Kidney glomerular epithelial cell (primary cell): ENCODE measurements at places on chromosomes 13 and 19.

DNA sequence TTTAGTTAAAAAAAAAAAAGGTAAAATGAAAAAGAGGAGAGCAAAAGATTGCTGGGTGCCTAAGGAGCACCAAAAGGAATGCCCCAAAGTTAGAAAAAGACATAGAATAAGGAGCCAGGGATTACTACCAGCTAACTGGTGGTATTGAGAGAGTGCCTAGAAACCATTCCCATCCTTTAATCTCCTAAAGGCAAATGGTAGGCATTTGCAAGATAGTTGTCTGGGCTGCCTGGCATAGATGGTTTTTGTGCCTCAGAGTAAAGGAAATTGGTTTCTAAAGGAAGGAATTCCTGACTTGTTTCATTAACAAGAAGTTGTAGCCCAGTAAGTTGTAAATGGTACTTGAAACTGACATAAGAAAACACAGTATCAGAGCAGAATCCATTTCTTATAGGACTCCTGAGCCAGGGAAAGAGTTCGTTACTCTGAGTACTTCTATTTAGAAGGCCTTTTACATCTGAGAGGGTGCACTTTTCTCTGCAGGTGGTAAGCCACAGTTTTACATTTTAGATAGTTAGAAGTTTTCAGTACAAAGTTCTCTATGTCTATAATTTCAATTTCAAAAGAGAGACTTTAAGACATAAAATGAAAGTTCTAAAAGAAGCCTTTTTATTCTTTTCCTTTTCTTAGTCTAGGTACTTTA lies 92.6 kb downstream of the OLFM4 start:
- no peak for DNase-seq

- DNase-seq: no peak
Observed at GRCh38 chr13:30510091-30510490, 44.4 kb upstream of the HMGB1 start.

GRCh38 chr13:24269821-24270220 lies 39.6 kb upstream of the C1QTNF9 start:
- no peak for DNase-seq

GRCh38 chr13:36108954-36109353 lies 22.2 kb downstream of the DCLK1 start:
- no peak for DNase-seq

DNA sequence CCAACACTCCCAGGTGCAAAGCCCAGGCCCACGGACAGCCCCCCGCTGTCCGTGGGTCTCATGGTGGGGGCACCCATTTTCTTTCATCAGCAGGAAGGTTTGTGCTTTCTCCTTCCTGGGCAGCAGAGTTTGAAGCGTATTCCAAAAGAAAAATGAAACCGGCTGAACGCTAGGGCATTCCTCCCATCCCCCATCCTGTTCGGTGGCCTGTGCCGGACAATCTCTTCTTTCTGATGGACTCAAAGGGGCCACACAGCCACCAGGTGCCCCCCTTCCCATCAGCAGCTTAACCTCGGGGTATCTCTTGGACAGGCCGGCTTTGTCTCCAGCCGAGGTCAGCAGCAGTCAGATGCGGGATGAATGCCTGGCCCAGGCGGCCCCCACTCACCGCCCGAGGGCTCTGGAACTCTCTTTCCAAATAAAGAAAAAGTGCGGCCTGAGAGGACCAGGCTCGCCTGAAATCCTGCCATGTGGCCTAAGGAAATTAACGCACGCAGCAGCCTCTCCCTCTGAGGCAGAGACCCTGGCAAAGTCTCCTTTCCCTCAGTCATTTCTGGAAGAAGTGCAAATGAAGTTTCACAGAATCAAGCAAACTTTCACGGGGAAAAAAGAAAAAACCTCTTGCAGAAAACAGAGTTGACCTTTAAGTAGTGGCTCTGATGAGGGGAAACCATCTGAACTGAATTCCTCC lies 67.8 kb downstream of the RASA3 start:
- no peak for DNase-seq

GRCh38 chr19:4699826-4700692 lies 23.6 kb downstream of the DPP9 start:
- no peak for DNase-seq

DNA sequence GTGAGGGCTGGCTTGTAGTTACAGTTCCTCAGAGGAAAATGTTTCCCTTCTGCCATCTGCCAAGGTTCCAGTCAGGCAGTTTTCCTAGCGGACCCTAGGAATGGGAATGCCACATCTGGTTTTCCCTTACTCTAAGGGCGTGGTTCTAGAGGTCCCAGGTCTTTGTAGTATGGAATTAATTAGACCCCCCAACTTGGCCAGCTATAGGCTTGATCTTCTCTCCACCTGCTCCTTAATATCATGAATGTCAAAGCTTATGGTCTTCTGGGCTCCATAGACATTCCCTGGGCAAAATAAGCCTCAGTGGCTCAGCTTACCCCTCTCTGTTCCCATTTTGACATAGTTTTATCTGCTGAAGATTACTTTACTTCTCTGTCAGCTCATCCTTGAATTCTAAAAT lies 70.0 kb downstream of the ZNF568 start:
- DNase-seq: no peak
